ENCODE measurements at places on chromosomes 4 and X. TPM values are rescaled to one million over a fixed set of nuclear protein-coding genes. Genes with fewer than 3 reads are reported as not detected.
A peak's percentile ranks its signal among the peaks of the same experiment; 100 is the strongest.

- DNase-seq, result no peak
These were observed 173.7 kb downstream of the VSIG4 start for GRCh38 chrX:65866146-65866545.

- no peak for DNase-seq
These were observed 3.9 kb upstream of the CXCL13 start for GRCh38 chr4:77601614-77602187.

GRCh38 chr4:79673377-79673776, 265.3 kb upstream of the GK2 start:
- no peak for DNase-seq

- DNase-seq, result no peak
These were observed 28.2 kb upstream of the CHRNA9 start for GRCh38 chr4:40306976-40307375.

DNA sequence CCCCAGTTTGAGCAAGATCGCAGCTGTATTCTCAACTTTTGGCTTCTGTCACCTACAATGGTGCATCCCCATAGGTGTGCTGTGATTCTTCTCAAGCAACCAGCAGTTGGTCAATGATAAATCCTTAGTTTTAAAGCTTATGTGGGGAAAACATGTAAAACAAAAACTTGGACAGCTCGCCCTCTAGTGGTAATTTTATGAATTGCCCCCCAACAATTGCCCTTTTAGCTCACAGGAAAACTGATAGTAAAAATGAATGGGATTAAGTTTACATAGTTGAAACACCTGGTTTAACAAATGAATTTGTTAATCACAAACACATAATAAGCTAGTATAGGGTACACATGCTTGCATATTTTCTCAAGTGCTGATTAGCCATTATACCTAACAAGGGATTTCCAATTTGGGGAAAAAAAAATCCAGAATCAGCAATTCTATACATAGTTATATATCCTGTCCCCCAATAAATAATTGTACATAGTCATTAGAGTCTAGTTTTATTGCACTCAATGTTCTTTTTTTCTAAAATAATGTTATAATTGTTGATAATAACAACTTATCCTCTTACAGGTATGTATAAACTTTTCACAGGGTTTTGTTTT, 30.1 kb downstream of the TEX13A start:
- peak; percentile 55 for DNase-seq

GRCh38 chr4:180099957-180100356, 2143.2 kb upstream of the TENM3 start:
- no peak for DNase-seq

- DNase-seq, result peak; percentile 23
These were observed 2.9 kb downstream of the KIF4A start for GRCh38 chrX:70292788-70293187.

GRCh38 chr4:147725673-147726072, 6.2 kb upstream of the ARHGAP10 start:
- DNase-seq, result no peak

- DNase-seq, result no peak
These were observed 53.6 kb downstream of the DDX60 start for GRCh38 chr4:168264903-168265302.

DNA sequence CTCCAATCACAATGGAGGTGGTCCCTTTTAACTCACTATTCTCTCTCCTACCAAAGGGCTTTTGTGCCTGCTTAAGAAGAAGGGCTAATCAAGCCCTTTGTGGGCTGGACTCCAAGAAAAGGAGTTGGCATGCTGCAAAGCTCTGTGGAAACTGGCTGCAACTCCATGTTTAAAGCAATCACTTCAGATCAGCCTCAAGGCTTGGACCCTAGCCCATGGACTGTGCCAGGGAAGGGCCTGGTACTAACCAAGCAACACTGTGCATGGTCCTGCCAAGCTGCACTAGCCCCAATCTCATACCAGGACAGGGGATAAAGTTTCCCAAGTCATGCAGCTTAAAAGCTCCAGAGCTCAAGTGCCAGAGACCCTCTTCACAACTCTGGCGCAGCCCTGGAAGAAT, 86.7 kb downstream of the ATP8A1 start:
- no peak for DNase-seq

DNA sequence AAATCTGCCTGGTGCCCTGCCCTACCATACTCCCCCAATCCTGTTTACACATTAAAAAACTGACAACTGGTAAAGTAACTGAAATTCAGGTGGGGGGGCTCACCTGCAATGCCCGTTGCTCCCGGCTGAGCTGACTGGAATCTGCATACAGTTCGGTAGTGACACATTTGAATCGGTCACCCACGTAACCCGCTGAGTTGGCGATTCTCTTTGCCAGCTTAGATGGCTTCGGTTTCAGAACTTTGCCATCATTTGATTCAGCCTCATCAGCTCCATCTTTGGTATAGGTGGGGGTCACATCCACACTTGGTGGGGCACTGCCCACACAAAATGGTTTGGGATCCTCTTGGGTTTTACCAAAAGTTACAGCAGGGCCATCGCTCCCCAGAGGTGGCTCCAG, 25.5 kb downstream of the BCOR start:
- DNase-seq, result no peak

GRCh38 chr4:5969777-5970176, 48.5 kb downstream of the C4orf50 start:
- no peak for DNase-seq

GRCh38 chrX:7120878-7121219, 26.7 kb upstream of the STS start:
- DNase-seq, result no peak

GRCh38 chrX:40082447-40083119, 15.2 kb downstream of the BCOR start:
- no peak for DNase-seq

DNA sequence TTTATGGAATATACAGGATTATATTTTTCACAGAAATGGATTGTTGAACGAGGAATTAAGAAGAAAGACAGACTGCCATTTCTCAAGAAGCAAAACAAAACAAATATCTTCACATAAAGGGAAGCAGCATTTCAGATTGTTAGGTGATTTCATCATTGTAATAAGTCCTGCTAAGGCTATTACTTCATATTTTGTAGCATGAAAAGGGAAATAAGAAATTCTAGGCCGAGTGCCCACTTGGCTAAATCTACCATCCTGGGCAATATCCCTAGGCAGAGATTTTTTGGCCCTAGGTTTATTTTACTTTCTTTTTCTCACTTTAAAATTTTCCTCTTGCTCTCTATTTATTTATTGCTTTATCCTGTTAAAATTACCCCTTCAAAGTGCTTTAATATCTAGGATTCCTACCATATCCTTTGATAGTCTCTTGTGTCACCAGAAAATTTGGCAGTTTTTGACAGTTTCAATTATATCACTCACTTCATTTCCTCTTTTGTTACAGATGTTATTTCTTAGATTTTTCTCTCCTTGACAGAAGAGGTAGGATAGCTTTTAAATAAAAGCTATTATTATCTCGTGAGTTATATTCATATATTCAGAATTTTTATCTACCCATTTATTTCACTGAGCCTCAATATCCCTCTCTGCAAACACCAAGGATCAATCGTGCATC, 142.3 kb downstream of the PDGFC start:
- peak; percentile 81 for DNase-seq

GRCh38 chr4:127776620-127777019, 5.5 kb upstream of the HSPA4L start:
- no peak for DNase-seq

GRCh38 chrX:148069759-148070503, 88.8 kb downstream of the FMR1NB start:
- no peak for DNase-seq

GRCh38 chrX:1451661-1452515, 821 bp downstream of the ASMTL start:
- no peak for DNase-seq

DNA sequence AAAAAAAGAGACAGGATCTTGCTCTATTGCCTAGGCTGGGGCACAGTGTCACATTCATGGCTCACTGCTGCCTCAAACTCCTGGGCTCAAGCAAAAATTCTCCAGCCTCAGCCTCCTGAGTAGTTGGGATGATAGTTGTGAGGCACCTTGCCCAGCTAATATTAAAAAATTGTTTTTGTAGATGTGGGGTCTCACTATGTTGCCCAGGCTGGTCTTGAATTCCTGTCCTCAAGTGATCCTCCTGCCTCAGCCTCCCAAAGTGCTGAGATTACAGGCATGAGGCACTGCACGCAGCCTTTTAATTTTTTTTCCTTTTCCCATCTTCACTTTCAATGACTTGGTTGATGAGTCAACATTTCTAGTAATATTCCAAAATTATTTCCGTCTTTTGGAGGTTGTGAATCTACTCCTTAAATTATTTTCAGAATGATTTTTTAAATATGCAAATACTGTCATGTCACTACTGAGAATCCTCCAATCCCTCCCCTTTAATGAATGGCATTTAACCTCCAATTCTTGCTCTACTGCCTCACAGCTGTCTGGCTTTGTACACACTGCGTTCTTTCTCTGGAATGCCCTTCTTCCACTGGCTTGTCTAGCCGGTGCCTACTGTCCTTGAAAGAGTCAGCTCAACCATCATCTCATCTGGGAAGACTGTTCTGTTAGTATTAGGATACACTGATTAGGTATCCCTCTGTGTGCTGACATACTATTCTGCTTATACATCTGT, 27.5 kb upstream of the DCTD start:
- DNase-seq, result no peak

SULT1E1 gene
- total RNA-seq, result not detected

TBX22 gene
- not detected for total RNA-seq

UGT2B7 gene
- not detected for total RNA-seq

SERTM2 gene
- 9.3 TPM for total RNA-seq

AFM gene
- total RNA-seq, result not detected

GPR78 gene
- total RNA-seq, result not detected

KLHL13 gene
- 22.0 TPM for total RNA-seq

EMCN gene
- total RNA-seq, result 1.2 TPM

PDCL2 gene
- total RNA-seq, result not detected

Data from cardiac muscle cell (in vitro differentiated cells and primary cell).